ENCODE measurements at places on chromosomes 7 and 10. TPM values are rescaled to one million over a fixed set of nuclear protein-coding genes. Genes with fewer than 3 reads are reported as not detected.

DNA sequence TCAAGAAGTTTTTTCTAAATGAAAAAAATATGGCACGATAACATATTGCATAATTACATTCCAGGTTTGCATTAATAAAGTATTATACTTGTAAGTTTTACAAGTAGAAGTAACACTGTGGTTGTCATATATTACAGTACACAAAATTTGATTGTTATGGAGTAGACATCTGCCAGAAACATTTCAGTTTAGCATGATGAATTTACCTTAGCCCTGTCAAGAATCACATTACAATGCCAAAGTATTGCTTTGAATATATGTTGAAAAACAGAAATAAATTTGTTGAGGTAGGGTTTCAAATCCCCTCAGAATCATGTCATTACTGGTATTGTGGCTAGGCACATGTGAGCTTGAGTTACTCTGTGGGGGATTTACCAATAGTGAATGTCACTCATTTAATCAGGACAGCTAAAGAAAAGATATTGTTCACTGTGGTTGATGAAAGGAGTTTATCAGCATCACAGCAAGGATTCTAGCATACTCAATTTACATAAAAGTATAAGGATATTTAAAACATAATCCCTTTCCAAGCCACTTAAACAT lies 112.1 kb downstream of the MDFIC start:
- no peak for DNase-seq

The PTPRN2 gene
- total RNA-seq, result 5.9 TPM

DNA sequence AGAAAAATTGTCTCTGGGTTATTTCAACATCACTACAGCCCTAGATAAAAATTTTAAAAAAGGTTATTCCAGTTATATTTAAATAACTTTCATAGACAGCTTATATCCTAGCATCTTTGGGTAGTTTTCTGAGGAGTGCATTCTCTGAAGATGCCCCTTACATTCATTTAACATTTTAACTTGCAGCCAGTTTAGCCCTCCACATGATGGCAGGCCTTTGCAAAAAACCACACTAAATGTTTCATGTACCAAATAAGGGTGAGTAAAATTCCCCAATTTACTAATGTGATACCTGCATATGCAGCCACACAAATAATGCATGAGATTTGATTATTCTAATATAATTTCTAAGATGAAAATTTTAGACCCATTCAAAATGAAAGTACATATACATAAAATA lies 108.4 kb upstream of the ZWINT start:
- no peak for DNase-seq

GRCh38 chr10:92121686-92122492 lies 169.0 kb downstream of the CPEB3 start:
- DNase-seq, result no peak

The HOXA10 gene
- total RNA-seq, result 4.0 TPM

GRCh38 chr7:141486959-141487358 lies 64.3 kb upstream of the AGK start:
- DNase-seq, result no peak

DNA sequence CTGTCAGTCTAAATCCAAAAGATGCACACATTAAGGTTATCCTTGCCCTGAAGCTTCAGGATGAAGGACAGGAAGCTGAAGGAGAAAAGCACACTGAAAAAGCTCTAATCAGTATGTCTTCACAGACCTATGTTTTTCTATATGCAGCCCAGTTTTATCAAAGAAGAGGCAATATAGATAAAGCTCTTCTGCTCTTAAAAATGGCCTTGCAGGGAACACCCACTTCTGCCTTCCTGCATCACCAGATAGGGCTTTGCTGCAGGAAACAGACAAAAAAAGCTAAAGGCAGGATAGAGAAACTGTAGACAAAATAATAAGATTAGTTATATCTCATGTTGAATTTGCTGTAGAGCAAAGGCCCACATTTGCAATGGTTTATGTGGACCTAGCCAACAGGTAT lies 14.9 kb upstream of the IFIT1B start:
- no peak for DNase-seq

- no peak for DNase-seq
Observed at GRCh38 chr10:43122826-43123225, 15.4 kb upstream of the CSGALNACT2 start.

DNA sequence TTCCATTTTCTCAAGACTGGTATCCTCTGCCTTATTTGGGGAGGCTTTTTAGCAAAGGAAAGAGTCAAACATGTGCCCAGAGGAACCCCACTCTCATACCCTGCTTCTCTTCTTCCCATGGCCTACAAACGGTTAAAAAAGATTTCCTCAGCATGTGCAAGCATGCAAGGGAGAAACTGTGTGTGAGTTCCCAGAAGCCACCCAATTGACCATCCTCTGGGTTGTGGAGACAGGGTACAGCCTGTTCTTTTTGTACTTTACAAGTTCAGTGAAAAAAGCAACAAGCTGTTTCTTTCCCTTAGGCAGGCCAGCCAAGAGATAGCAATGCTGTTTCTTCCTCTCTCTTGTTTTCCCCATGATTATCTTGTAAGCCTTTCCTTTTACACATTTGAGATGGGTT lies 68.8 kb upstream of the MTPN start:
- peak; percentile 26 for DNase-seq

DNA sequence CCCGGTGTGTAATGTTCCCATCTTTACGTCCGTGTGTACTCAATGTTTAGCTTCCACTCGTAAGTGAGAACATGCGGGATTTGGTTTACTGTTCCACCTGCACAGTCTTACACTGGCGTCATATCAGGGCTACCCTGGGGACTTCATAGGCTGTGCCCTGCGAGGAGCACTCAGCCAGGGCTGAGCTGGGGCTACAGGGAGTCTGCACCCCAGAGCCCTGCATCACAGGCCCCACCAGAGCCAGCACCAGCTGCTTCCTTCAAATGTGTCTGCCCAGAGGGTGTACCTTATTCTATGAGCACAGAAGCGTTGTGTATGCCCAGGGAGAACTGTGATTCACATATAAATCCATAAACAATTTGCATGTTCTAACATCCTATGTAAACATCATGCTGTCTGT lies 277.1 kb downstream of the TCERG1L start:
- DNase-seq, result no peak

- DNase-seq, result no peak
Observed at GRCh38 chr7:157692460-157693011, 355.7 kb downstream of the DNAJB6 start.

DNA sequence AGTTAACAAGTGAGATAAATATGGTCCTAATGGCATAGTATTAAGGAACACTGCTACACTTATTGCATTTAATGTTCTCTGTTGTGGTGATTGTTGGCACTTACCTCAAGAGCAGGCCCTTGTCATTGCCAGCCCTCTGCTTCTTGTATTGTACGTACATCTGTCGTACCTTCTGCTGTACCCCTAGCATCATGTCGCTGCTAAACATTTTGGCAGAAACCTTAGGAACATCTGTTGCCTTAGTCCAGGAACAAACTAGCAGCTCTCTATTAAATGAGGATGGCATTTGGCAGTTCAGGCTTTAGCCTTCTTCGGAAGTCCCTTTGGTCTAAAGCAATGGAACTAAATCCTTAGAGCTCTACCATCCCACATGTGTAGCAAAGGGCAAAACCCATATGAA lies 47.6 kb downstream of the PRKG1 start:
- DNase-seq, result no peak

DNA sequence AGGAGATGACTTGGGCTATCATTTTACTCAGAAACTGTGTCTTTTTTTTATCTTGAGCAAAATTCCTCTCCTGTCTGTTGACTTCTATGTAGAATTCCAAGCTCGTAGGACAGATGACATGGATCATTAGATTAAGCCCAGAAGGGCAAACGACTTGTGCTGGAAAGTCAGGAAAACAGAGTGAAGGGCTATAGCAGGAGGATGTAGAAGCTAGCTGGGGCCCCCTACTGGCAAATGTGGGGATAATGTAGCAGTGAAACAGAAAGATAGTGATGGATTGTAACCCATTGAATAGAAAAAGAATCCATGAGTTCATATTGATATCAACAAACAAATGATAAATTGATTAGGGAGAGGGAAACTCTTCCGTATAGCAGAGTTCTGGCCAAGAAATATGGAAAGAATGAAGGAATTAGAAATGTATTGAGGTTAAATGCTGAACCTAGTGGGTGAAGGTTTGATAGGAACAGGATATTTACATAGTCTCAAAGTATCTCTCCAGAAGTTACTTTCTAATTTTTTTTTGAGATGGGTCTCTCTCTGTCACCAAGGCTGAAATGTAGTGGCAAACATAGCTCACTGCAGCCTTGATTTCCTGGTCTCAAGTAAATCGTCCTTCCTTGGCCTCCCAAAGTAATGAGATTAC lies 103.6 kb downstream of the LYZL1 start:
- DNase-seq, result peak; percentile 38

DNA sequence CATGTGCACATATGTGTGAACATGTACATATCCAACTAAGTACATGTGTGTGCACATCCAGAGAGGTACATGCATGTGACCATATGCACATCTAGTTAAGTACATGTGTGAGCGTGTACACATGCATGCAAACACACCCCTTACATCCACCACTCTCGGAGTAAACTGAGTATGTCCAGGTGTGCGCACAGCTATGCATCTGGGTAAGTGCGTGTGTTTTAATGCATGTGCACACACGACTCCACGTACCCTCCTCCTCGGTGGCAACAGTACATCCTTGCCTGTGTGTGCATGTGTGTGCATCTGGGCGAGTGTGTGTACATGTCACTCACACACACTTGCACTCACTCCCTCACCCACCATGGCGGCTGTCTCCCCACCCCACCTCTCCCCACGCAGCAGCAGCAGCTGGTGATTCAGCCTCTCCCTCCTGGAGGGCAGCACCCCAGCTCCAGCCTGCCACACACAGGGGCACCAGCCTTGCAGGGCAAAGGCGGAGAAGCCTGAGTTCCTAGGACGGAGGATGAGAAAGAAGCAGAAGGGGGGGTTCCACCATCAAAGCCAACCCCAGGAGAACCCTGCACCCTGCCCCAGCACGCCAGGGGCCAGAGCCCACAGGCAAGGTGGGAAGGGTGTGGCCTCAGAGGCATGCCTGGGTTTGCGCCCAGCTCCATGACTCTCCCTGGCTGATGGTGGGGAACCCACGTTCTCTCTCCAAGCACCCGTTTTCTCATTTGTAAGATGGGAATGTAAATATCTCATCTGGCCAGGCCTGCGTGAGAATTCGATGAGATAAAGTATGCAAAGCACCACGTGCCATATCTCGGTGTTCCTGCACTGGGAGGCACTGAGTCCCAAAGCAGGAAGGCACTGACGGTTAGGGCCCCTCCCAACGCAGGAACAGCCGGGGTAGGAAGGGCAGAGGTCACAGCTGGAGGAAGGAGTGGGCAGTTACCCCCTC lies 27.7 kb upstream of the DNAAF5 start:
- DNase-seq, result peak; percentile 15

- no peak for DNase-seq
Observed at GRCh38 chr10:130973127-130973839, 338.2 kb downstream of the TCERG1L start.

DNA sequence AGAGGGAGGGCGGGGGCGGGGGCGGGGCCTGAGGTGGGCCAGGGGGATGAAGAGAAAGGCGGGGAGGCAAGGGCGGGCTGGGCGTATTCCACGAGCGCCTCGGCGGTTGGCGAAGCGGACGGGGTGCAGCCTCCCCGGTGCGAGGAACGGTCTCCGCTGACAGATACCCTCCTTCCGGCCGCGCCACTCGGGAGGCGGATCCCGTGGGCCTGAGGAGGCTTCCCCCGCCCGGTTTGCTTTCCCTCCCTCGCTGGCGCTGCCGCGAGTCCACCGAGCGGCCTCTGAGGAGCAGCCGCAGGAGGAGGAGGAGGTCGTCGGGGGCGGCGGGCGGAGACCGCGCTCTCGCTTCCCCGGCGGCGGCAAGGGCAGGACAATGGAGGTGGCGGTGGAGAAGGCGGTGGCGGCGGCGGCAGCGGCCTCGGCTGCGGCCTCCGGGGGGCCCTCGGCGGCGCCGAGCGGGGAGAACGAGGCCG lies at the start of gene TRIM24:
Gene TRIM24 (plus strand): TSS at position 84 of the 473 bp plus-strand sequence. CDS start 290 bp downstream, at position 374.
- peak; percentile 97 for DNase-seq

The HOXA6 gene
- 1.1 TPM for total RNA-seq

The ARID5B gene
- total RNA-seq, result 36.3 TPM

The CAPZA2 gene
- total RNA-seq, result 201 TPM

GRCh38 chr7:17304926-17305325 lies 6.5 kb downstream of the AHR start:
- DNase-seq, result no peak

- peak; percentile 41 for DNase-seq
Observed at GRCh38 chr7:24346129-24346528, 62.1 kb downstream of the NPY start.

DNA sequence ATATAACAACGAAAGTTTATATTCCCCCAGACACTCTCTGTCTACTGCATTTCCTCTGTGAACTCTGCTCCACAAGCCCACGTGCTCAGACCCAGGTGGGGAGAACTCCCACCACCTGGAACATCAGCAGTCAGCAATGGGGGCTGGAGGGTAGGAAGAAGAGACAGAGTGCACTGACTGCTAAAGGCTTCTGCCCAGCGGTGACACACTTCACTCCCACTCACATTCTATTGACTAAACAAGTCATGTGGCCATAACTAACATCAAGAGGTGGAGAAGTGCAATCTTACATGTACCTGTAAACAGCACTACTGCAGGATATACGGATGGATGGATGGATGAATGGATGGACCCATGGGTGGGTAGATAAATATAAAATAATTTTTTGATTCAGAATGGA lies 122.2 kb downstream of the MPP7 start:
- DNase-seq, result no peak

The LEP gene
- 0.11 TPM for total RNA-seq

DNA sequence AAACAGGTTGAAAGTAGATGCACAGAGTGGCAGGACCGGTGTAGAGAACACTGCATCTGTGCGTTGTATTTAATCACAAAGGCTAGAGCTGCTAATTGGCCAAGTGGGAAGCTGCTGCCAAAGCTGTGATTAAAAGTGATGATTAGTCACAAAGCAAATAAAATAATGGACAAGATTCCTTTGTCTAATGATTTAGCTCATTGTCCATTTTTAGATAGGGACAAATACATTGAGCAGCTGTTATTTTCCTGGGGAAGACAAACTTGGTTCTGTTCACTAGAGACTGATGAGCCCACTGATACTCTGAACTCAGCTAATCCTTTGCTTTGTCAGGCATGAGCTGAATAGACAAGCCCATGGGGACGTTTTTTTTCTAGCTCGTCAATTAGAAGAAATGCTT lies 19.7 kb downstream of the UBE3C start:
- no peak for DNase-seq

GRCh38 chr10:91709394-91709798 lies 76.5 kb upstream of the PPP1R3C start:
- DNase-seq, result no peak

Data from thyroid gland (tissue), 4 donors.